CD4-positive, alpha-beta T cell treated with Interleukin-21 for 1 hour (primary cell): ENCODE measurements at places on chromosomes 1 and 21.

DNA sequence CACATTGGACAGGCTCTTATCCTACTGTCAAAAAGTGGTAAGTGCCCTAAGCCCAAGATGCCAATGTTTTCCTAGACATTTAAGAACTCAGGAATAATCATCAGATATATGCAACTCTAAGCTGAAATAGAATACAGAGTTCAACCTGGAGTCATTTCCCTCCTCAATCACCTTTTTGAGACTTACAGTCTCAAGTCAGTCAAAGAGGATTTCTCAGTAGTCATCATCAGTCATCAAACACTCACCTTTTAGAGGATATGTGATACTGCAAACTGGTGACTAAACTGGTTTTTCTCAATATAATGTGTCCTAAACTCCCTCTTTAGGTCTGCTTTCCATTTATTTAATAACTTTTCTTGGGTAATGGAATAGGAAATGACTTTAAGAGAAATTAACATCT lies 145.3 kb upstream of the ADAMTS5 start:
- no peak for DNase-seq

DNA sequence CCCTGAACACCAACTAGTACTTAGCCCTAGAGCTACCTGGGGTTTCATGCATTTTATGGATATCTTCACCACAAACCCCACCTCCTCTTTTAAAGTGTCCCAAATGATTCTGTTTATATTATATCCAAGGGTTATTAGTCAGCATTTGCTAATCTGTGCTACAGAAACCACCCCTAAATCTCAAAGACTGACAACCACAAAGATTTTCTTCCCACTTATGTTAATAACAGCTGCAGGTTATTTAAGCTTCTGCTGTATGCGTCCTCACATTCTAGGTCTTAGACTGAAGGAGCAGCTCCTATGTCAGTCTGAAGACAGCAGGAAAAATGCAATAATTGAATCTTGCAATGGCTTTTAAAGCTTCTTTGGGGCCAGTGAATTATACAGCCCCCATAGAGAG lies 11.2 kb upstream of the PHC2 start:
- no peak for DNase-seq

GRCh38 chr1:46011121-46011695 lies 121.2 kb downstream of the PIK3R3 start:
- no peak for DNase-seq

DNA sequence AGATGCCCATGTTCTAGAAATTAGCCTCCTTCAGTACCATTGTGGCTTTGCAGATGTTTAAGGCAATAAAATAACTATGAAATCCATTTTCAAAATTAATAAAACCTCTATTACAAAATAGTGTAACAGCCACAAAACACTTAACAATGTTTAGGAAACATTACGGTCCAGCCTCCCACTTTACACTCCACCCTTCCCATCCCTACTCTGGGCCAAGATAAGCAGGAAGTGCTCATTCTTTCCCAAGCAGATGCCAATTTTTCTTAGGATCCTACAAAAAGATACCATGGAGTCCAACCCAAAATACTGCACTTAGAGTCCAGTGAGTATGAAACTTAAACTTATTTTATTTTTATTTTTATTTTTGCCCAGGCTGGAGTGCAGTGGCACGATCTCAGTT lies 150.8 kb downstream of the NR5A2 start:
- no peak for DNase-seq

DNA sequence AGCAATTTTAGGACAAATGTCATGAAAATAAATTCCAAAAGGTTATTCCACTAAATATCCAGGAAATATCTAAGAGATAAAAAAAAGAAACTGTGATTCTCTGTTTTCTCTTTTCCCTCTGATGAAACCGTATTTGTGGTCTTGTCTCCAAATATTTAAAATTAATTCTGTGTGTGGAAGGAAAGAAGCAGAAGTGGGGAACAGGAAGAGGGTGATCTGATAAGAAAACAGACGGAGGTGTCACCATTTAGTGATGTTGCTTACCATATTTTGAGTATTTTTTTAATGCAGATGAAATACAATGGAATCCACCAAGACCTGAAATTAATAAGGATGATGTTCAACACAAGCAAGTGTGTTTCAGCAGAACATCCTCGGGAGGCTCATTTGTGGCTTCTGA lies 29.6 kb downstream of the CLCA1 start:
- DNase-seq: no peak

DNA sequence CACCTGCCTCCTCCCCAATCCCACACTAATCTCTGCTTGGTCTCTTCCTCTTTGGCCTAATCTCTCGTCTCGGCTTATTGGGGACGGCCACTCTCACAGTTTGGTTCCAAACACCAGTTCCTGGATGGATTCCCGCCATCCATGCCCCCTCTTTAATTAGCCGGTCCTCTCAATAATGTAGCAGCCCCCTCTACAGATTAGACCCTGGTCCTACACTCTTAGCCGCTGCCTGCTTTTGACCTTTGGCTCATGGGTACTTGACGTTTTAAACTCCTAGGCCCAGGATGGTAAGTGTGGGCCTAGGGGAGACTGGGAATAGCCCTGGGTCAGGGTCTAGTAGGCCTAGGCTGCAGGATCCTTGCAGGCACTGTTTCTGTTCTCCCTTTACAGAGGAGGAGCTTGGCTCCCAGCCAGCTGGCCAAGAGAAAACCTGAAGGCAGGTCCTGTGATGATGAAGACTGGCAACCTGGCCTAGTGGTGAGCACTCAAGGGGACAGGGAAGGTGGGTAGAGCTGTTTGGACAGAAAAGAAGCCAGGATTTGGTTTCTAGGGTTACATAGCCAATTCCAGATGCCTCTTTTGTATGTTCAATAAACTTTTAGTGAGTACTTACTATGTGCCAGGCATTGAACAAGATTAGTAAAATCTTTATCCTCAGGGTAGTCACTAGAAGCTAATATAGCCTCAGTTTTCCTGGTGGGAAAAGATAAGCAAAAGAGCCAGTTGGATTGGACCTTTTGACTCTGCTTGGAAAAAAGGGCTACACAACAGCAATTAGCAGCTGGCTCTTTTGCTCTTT lies 758 bp downstream of the RAD54L start:
- DNase-seq: no peak

GRCh38 chr1:92748138-92748537 lies 36.8 kb downstream of the EVI5 start:
- DNase-seq: no peak

GRCh38 chr1:229986737-229987337 lies 80.2 kb upstream of the GALNT2 start:
- DNase-seq: no peak

DNA sequence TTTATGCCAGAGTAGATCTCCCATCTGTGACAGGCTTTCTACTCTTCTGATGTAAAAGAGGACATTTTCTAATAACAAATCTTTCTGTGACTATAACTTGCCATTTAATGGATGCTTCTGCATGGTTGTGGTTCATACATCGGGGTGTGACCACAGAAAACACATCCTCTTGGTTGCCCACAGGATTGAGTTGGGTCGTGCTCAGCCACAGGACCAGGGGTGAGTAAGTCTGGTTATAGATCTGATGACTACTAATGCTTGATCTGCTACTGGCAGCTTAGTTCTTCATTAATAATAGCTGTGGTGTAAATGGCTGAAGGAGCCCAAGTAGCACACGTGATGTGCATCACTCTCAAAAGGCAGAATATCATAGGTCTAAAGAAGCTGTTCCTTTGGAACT lies 328.2 kb downstream of the RWDD3 start:
- no peak for DNase-seq

GRCh38 chr1:208031316-208031931 lies 120.5 kb upstream of the CD34 start:
- no peak for DNase-seq

- no peak for DNase-seq
Observed at GRCh38 chr1:43704838-43705237, 2.5 kb upstream of the ST3GAL3 start.

- DNase-seq: no peak
Observed at GRCh38 chr1:10691740-10692125, 104.7 kb downstream of the CASZ1 start.

- DNase-seq: no peak
Observed at GRCh38 chr1:98323388-98323787, 338.1 kb upstream of the SNX7 start.

- no peak for DNase-seq
Observed at GRCh38 chr1:93707956-93708355, 26.3 kb upstream of the BCAR3 start.

GRCh38 chr1:36542024-36542961 lies 59.6 kb upstream of the CSF3R start:
- no peak for DNase-seq
